CD4-positive, alpha-beta T cell treated with Interferon alpha-2 for 1 hour (primary cell): ENCODE measurements at places on chromosomes 5 and 9.

DNA sequence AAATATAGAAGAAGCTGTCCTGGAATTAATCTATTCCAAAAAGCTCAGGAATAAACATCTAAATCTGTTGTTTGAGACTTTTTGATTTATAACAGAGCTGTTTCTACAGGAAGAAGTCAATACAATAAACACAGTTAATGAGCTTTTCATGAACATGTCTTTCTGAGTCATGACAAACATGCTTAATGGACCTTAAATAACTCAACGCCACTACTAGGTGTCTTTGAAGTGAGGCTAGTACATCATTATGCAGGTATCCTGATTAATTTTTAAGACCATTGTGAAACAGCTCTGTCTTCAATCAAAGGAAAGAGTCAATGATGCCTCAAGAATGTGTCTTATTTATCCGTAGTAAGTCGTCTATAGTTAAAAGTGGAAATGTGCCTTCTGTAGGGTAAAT is 131.6 kb downstream of the GABRB2 start:
- DNase-seq: no peak

GRCh38 chr9:14532456-14533115 is 160.6 kb downstream of the ZDHHC21 start:
- DNase-seq: no peak

DNA sequence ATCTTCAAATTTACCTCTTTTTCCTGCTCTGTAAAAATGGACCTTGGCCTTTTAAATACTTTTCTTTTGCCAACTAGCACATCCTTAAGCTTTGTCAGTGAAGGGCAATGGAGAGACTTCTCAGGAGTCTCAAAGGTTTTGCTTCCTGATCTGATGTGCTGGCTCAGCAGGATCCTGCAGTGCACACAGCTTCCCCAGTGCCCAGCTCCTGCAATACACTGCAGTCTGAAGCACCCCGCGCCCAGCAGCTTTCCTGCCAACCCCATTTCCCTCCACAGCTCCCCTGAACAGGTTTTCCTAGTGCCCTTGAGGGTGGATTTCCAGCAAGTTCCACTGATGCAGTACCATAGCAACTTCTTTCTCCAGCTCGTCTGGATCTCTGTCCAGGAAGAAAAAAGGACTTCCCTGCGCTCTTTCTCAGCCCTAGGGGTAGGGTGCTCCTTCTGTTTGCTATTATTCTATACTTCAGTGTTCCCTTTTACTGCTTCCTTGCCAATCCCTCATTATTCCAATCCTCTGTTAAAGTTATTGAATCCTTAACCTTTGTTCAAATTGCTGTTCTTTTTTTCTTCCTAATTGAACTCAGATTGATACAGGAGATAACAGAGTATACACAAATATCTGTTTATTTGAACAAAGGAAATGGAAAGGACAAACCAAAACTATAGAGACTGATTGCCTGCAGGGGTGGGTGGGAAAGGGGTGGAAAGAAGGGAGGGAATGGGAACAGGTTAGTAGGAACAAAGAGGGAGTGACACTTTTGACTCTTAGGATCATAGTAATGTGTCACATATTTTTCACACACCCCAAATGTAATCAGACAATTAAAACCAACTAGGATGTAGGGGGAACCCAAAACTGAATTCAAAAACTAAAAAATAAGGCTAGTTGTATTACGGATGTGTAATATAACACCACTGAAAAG is 8.5 kb downstream of the SNAPC3 start:
- no peak for DNase-seq

- DNase-seq: no peak
Observed at GRCh38 chr9:73223594-73223993, 71.9 kb downstream of the ANXA1 start.

GRCh38 chr5:150625831-150626746 is 14.4 kb upstream of the SYNPO start:
- peak; percentile 53 for DNase-seq

DNA sequence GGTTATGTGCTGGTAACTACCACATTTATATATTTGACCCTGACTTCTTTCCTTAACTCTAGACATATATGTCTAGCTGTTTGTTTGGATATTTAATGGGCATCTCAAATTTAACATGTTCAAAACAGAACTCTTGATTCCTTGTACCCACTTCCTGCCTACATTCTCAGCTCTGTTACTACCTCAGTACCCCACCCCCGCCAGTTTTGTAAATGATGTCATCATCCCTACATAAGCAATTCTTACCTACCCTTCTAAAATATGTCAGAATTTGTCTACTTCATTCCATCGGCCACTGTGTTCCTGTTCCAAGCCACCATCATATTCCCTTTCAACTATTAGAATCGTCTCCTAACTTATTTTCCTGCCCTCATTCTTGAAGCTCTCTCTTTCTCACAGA is 4.8 kb downstream of the RAD50 start:
- DNase-seq: no peak

DNA sequence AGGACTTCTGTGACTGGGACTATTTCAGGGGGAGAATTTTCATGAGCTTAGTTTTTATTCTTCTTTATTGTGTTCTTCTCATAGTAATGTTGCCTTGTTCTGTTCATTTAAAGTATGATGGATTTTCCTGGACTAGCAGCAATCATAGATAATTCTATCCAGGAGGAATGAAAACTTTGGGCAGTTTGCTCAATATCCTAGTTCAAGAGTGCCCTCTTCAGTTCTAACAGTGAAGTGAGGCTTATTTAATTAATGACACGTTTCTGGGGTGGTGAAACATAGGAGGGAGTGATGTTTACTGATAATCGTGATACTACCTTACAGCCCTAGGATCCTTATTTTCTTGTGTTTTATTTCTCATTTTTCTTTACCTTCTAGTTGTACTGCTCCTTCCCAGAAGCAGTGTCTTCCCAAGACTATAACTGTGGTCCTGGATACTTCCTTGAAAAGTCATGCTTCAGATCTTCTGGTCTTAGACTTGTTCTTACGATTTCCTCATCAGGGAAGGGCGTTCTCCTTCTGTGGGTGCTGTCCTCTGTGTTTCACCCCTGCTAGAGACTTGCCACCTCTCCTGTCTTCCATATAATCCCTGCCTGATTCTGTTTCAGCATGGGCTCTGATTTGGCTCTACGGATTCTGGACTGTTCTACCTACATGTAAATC is 57.4 kb downstream of the CFAP95 start:
- DNase-seq: peak; percentile 29

GRCh38 chr9:98144076-98144475 is 25.1 kb upstream of the TRIM14 start:
- no peak for DNase-seq

GRCh38 chr5:142926549-142926948 is 156.4 kb downstream of the ARHGAP26 start:
- DNase-seq: no peak

DNA sequence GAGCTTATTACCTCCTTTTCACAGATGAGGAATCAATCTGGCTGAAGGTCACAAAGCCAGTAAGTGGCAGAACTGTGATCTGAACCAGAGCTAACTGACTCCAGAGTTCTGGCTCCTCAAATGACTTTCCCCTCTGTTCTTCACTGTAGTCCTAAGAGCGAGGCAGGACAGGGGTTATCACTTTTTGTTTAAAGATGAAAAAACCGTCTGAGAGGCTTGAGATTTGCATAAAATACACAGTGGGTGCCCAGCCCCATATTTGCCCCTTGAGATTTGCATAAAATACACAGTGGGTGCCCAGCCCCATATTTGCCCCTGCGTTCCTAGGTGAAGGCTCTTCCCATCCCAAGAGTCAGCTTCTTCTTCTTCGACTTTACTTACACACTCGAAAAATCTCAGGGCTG is 667 bp downstream of the FBXO10 start:
- DNase-seq: no peak

DNA sequence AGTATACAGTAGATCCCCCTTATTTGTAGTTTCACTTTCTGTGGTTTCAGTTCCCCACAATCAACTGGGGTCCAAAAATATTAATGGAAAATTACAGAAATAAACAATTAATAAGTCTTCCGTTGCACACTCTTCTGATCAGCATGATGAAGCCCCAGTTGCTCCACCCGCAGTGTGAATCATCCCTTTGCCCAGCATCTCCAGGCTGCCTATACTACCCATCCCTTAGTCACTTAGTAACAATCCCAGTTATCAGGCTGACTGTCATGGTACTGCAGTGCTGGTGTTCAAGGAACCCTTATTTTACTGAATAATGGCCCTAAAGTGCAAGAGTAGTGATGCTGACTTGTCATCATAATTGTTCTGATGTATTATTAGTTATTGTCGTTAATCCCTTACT is 28.9 kb downstream of the SHC3 start:
- DNase-seq: no peak

DNA sequence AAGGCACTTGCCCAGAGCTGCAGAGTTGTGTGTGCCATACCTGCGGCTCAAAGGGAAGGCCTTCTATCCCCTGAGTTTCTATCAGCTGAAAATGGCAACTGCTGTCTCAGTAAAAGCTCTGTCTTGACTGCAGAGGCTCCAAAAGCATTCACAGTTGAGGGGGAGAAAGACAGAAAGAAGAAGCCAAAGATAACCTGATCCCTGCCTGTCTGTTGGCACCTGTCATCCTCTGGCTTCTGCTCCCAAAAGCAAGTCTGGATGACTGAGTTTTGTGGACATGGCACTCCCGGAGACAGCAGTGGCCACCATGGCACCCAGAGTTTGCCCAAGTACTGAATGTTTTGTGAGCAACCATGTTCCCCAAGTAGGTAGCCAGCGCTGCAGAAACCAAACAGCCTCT is 176.6 kb downstream of the NR3C1 start:
- no peak for DNase-seq

- DNase-seq: no peak
Observed at GRCh38 chr5:1836891-1837880, 36.0 kb downstream of the NDUFS6 start.

GRCh38 chr9:108331596-108331995 is 524.2 kb downstream of the ACTL7B start:
- DNase-seq: no peak

GRCh38 chr5:172223901-172224873 is 30.2 kb downstream of the EFCAB9 start:
- DNase-seq: no peak

DNA sequence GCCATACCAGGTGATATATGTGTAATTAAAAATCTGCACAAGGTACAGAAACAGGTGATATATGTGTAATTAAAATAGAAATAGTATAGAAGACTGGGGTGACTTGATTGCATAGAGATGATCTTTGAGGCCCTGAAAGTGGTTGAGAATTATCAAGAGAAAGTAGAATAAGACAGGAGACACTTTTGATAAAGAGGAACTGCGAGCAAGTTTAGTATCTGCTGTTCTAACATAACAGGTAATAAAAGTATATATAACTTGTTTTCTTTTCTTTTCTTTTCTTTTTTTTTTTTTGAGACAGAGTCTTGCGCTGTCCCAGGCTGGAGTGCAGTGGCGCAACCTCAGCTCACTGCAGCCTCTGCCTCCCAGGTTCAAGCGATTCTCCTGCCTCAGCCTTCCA is 5.4 kb downstream of the SNX2 start:
- DNase-seq: no peak

DNA sequence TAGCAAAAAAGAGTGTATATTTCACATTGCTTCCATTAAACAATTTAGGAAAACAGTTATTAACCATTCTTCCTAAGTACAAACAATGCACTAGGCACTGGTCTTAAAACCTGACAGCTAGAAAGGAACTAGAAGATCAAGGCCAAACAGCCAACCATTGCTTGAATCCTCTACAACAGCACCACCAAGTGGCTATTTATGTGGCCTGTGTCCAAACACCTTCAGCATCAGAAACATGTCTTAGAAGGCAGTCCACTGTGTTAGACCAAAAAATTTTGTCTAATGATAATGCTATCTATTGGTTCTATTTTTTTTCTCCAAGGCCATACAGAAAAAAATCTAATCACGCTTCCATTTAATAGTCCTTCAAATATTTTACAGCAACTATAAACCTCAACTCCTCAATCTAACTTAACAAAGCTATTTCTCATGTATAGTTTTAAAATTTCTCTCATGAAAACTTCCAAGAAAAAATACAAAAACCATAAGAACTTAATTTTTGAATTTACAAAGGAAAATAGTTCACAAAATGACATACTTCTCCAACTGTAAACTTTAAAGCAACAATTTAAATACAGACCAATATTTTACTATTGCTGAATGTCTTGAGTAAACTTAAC is 36.1 kb downstream of the CAAP1 start:
- DNase-seq: no peak

DNA sequence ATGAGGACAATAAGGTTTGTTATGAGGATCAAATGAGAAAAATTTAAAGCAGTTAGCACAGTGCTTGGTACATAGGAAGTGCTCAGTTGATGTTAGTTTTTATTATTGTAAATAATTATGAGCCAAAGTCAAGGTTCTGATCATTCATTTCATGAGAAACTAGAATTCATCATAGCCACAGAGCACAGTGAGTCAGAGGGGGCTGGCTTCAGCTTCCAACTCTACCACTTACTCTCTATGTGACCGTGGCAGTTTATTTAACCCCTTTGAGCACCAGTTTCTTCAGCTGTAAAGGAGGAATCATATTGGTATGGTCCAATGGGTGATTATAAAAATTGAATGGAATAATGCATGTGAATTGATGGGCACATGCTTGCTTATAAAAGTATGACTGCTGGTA is 39.4 kb downstream of the KLHL3 start:
- no peak for DNase-seq

DNA sequence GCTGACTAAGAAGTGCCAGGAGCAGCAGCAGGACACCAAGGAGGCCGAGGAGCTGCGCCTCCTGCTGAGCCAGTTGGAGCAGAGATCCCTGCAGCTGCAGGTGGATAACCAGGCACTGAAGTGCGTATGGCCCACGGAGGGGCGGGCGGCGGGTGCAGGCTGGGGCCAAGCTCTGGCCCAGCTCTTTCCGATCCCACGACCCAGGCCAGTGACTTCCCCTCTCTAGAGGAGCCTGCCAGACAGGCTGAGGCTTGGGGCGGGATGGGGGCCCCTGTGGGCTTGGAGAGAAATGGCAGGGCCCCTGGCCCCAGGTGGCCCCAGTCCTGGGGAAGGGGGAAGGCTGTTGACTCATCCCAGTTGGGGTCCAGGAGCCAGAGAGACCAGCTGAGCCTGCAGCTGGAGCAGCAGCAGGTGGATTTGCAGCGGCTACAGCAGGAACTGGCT is 3.6 kb downstream of the PTRH1 start:
- no peak for DNase-seq

DNA sequence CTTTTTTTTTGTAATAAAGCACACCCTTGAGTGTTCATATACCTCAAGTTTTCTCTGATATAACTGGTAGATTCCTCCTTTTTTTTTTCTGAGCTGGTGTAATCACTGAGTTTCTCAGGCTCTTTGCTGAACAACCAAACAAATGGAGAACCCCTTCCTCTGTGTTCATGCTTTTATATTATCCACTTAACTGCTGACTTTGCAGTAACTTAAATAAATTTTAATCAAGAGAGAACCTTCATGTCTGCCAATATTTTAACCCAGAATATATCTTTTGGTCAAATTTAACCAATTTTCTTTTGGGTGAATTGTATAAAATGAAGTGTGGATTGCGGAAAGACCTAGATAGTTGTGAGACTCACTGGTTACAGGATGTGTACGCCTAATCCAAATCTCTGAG is 833.0 kb upstream of the COX7C start:
- DNase-seq: no peak

GRCh38 chr9:89695441-89695891 is 90.7 kb downstream of the GADD45G start:
- DNase-seq: no peak

- no peak for DNase-seq
Observed at GRCh38 chr5:33479311-33479710, 38.5 kb downstream of the TARS1 start.

- DNase-seq: no peak
Observed at GRCh38 chr5:143229426-143229895, 174.0 kb downstream of the NR3C1 start.
